ENCODE measurements at places on chromosomes 6 and 20.
A peak's percentile ranks its signal among the peaks of the same experiment; 100 is the strongest.

- peak; percentile 80 for DNase-seq
These were observed 119.6 kb downstream of the SCML4 start for GRCh38 chr6:107704347-107705013.

DNA sequence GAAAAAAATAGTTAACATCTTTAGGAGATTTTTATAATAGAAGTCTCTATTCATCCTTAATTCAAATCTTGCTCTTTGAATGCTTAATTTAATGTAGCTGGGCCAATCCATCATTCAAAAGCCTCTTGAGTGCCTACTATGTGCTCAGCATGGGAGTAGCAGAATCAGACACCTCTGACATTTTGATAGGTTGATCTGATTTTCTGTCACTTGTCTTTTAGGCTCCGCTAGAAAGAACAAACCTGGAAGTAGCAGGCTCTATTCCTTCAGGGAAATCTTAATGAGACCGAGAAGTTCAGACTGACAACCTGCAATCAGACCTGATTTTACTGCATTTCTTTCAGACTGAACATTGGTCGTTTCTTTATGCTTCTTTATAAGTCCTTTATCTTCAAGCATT, 588.6 kb upstream of the MANEA start:
- DNase-seq = no peak

DNA sequence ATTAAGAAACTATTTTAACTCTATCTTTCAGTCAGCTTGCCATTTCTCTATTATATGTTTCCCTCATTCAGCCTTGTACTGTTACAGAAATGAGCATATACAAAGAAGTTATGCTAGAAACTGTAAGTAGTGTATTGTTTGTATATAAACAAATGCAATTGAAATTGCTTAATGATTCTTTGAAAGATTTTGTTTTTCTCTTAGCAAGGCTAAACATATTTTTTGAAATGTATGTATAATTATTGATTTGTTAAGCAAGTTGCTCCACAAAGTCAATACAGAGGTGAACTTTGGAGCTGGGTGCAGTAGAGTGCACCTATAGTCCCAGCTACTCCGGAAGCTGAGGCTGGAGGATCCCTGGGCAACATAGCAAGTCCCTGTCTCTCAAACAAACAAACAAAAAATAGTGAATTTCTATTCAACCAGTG, 253.6 kb downstream of the RNGTT start:
- DNase-seq = no peak

DNA sequence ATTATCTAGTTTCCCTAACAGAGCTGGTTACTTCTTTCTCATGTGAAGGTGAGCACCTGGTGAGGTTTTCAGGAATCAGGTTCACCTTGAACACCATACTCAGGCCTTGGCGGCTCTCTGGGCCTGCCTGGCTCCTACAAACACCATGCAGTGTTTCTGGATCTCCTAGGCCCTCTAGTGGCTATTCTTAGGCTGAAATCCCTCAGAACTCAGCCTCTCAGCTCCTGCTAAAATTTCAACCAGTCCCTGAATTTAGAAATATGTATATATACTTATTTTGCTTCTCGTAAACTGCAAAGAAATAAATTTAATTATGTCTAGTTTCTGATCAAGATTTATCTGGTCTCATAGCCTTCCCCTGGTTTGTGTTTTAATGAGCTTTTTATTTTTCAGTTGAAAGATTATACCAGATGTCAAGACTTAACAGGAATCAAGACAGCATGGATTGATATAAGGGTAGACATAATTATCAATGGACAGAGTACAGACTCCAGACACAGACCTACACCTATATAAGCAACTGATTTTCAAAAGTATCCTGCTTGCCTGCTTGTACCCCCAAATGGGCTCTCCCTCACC, 55.9 kb downstream of the ANKEF1 start:
- peak; percentile 71 for DNase-seq

- DNase-seq = peak; percentile 97
These were observed 39.8 kb downstream of the SRSF3 start for GRCh38 chr6:36633915-36634314.

Data from fibroblast of the aortic adventitia (primary cell).